ENCODE measurements at places on chromosomes 4 and X. TPM values are rescaled to one million over a fixed set of nuclear protein-coding genes. Genes with fewer than 3 reads are reported as not detected.

The PFKFB1 gene
- total RNA-seq = not detected

The SCML2 gene
- total RNA-seq = 3.4 TPM

- no peak overlapping the region for H3K27ac ChIP-seq
- no peaks in the 10 kb centered on the region for H3K4me1 ChIP-seq
- H3K36me3 ChIP-seq = no peaks in the 10 kb centered on the region
- no peak for DNase-seq
- no peak overlapping the region for H3K4me3 ChIP-seq
These were observed 550.5 kb downstream of the PDHA2 start for GRCh38 chr4:96390404-96390803.

- no peak for DNase-seq
- peaks cover 22% of the 10 kb centered on the region for H3K4me1 ChIP-seq
- peak overlapping the region; percentile 70 for H3K27ac ChIP-seq
- peak overlapping the region; percentile 83 for H3K4me3 ChIP-seq
- peaks cover 1% of the 10 kb centered on the region for H3K36me3 ChIP-seq
These were observed 807 bp downstream of the PGRMC1 start for GRCh38 chrX:119236623-119237561.

- H3K4me1 ChIP-seq = peaks cover 11% of the 10 kb centered on the region
- H3K27ac ChIP-seq = no peak overlapping the region
- no peak for DNase-seq
- H3K4me3 ChIP-seq = no peak overlapping the region
These were observed 1.8 kb downstream of the TTC29 start for GRCh38 chr4:146943691-146944375.

GRCh38 chrX:10090319-10090718 lies 66.5 kb upstream of the CLCN4 start:
- H3K4me3 ChIP-seq = no peak overlapping the region
- no peaks in the 10 kb centered on the region for H3K27me3 ChIP-seq
- H3K4me1 ChIP-seq = peaks cover 6% of the 10 kb centered on the region
- H3K27ac ChIP-seq = no peak overlapping the region

- no peaks in the 10 kb centered on the region for H3K27me3 ChIP-seq
- H3K4me1 ChIP-seq = peaks cover 11% of the 10 kb centered on the region
- no peak overlapping the region for H3K4me3 ChIP-seq
- peak overlapping the region; percentile 48 for H3K27ac ChIP-seq
These were observed 11.8 kb downstream of the TCEAL1 start for GRCh38 chrX:103640401-103641155.

DNA sequence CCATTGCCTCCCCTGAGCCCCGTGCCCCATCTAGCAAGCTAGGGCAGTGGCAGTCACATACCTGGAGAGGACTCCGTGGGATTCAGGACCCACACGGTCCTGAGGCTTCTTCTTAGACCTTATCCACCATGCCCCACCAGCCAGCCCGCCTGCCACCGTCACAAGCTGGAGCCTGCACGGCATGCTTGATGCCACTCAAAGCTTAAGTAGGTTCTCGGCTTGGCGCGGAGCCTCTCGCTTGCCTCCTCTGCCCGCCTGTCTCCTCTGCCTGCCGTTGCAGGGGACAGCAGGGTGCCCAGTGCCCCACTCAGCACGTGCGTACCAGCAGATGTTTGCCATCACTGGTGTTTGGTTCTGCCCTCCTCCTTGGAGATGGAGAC lies 14.1 kb downstream of the PSAPL1 start:
- no peaks in the 10 kb centered on the region for H3K36me3 ChIP-seq

- H3K4me1 ChIP-seq = no peaks in the 10 kb centered on the region
- DNase-seq = no peak
- H3K27ac ChIP-seq = no peak overlapping the region
- no peaks in the 10 kb centered on the region for H3K27me3 ChIP-seq
- no peak overlapping the region for H3K4me3 ChIP-seq
These were observed 1308.6 kb downstream of the ARAP2 start for GRCh38 chr4:34935739-34936138.

GRCh38 chr4:3441501-3442459 lies at the start of gene HGFAC:
HGFAC (plus strand) TSS chr4:3441968; CDS start chr4:3442002, 34 bp downstream.
- no peak within 1 kb of the TSS for H3K4me3 ChIP-seq
- H3K36me3 ChIP-seq = no peaks in the 10 kb centered on the region
- H3K4me1 ChIP-seq = peaks cover 6% of the 10 kb centered on the region
- no peaks in the 10 kb centered on the region for H3K27me3 ChIP-seq

Measured in osteocyte (in vitro differentiated cells).